ENCODE measurements at places on chromosomes 6 and 20. TPM values are rescaled to one million over a fixed set of nuclear protein-coding genes. Genes with fewer than 3 reads are reported as not detected.

SLC35D3 gene
- not detected for total RNA-seq

INSM1 gene
- total RNA-seq: not detected

RALGAPA2 gene
- total RNA-seq: 6.0 TPM

FAM209B gene
- total RNA-seq: not detected

POLR1C gene
- 18.2 TPM for total RNA-seq

RBPJL gene
- total RNA-seq: not detected

ISM1 gene
- total RNA-seq: 0.82 TPM

CTSZ gene
- 69.8 TPM for total RNA-seq

ESR1 gene
- total RNA-seq: not detected

ATRN gene
- total RNA-seq: 28.0 TPM

SLC17A1 gene
- total RNA-seq: not detected

TDP2 gene
- 13.9 TPM for total RNA-seq

SYTL3 gene
- total RNA-seq: 0.58 TPM

PNPLA1 gene
- total RNA-seq: not detected

MACROD2 gene
- not detected for total RNA-seq

SOX4 gene
- total RNA-seq: 10.0 TPM

PROKR2 gene
- total RNA-seq: not detected

DHX16 gene
- total RNA-seq: 21.7 TPM

TBC1D20 gene
- 38.8 TPM for total RNA-seq

PGC gene
- not detected for total RNA-seq

C20orf141 gene
- 0.47 TPM for total RNA-seq

KCNK5 gene
- not detected for total RNA-seq

BEND6 gene
- 11.7 TPM for total RNA-seq

AK9 gene
- 2.4 TPM for total RNA-seq

TTBK1 gene
- total RNA-seq: not detected

PPP1R3G gene
- total RNA-seq: 4.0 TPM

NKX2-4 gene
- total RNA-seq: not detected

BNIP5 gene
- total RNA-seq: not detected

Data from pericardium fibroblast (primary cell).